ENCODE measurements at places on chromosomes 11 and 22.

GRCh38 chr11:41499429-41499828 is 40.0 kb upstream of the LRRC4C start:
- peak; percentile 39 for DNase-seq

- DNase-seq = no peak
Measured at GRCh38 chr11:75507571-75507970, 18.2 kb downstream of the GDPD5 start.

DNA sequence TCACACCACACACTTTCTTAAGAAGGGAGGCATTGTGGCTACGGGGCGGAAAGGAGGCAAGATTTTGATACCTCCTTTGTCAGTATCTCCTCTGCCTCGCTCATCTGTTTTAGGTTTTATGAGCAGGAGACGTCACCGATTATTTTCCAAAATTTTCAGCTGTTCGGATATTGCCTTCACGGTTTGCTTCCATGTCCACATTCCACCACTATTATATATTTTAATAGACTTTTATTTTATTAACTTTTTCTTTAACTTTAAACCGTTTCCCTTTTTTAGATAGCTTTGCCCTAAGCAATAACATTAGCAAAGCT is 33.7 kb upstream of the CREB3L1 start:
- no peak for DNase-seq

- peak; percentile 46 for DNase-seq
Measured at GRCh38 chr22:18101536-18101935, 9.1 kb upstream of the TUBA8 start.

GRCh38 chr22:40638261-40638660 is 1.7 kb upstream of the MRTFA start:
- DNase-seq = no peak

GRCh38 chr11:32171445-32171844 is 80.6 kb downstream of the RCN1 start:
- no peak for DNase-seq

GRCh38 chr22:48824712-48825651 is 1002.7 kb downstream of the BRD1 start:
- peak; percentile 63 for DNase-seq

DNA sequence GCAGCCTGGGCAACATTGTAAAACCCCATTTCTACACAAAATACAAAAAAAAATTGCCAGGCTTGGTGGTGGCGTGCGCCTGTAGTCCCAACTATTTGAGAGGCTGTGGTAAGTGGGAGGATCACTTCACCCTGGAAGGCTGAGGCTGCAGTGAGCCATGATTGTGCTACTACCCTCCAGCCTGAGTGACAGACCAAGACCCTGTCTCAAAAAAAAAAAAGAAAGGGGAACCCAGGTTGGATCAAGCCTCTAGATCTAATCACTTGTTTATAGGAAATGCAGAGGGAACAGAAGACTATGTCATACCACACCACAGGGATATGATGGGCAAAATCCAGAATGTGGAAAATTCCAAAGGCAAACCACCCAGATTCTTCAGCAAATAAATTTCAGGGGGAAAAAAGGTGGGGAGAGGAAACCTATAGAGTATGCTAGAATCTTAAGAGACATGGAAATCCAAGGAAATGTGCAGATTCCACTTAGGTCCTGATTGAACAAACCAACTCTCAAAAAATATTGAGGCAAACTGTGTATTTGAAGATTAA is 16.5 kb upstream of the MALAT1 start:
- no peak for DNase-seq

DNA sequence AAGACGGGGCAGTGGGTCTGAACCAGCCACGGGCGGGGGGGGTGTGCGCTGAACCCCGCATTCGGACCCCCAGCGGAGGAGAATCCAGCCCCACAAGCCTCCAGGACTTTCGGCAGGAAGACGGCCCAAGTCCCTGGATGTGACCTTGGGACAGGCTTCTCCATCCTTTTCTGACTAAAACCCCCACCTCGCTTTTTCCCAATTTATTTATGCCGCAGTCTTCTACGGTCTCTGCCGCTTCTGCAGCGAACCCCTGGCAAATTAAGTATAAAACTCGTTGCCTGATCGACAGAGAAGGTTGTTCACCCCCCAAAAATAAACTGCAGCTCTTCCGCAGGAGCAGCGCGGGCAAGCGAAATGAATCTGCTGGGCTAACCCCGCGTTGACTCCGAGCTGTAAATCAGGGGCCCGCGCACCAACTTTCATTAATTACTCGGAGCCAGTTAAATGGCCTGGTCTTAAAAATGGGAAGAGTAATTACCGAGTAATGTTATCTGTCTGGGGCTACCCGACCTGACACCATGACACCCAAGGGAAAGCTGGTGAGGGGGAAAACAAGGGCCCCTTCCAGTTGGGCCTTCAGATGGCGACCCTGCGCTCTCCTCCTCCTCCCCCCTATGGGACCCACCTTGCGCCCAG is 6.6 kb downstream of the WT1 start:
- DNase-seq = no peak

- DNase-seq = no peak
Measured at GRCh38 chr11:46120346-46121300, 631 bp downstream of the PHF21A start.

- no peak for DNase-seq
Measured at GRCh38 chr11:98155696-98156095, 865.1 kb upstream of the CNTN5 start.

- no peak for DNase-seq
Measured at GRCh38 chr11:36022882-36023281, 79.0 kb downstream of the LDLRAD3 start.

DNA sequence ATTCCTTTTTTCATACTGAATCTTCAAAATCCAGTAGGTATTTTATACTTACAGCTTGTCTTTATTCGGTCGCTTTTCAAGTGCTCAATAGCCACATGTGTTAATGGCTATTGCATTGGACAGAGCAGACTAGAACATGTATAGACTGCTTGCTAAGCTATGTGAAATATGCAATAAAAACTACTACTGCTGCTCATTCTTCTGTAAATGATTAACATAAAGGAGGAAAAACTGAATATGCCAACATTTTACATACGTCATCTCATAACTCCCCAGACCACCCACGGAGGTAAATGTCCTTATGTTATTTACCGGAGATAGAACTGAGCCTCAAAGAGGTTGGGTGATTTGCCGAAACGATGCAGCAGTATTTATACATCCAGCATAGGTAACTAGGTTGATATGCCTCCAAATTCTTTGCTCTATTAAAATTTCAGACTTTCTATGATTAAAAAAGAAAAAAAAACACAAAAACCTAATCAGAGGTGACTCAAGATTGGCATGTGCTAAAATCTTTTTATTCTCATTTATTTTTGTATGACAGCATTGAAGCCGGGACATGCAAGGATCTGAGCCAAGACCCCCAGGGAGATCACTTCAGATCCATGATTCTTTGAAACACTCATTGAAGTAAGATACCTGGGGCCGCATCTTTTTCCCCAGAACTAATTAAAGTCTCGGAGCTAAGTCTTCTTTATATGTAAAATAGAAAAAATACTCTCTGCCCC is 78.5 kb upstream of the OR5AK2 start:
- DNase-seq = no peak

DNA sequence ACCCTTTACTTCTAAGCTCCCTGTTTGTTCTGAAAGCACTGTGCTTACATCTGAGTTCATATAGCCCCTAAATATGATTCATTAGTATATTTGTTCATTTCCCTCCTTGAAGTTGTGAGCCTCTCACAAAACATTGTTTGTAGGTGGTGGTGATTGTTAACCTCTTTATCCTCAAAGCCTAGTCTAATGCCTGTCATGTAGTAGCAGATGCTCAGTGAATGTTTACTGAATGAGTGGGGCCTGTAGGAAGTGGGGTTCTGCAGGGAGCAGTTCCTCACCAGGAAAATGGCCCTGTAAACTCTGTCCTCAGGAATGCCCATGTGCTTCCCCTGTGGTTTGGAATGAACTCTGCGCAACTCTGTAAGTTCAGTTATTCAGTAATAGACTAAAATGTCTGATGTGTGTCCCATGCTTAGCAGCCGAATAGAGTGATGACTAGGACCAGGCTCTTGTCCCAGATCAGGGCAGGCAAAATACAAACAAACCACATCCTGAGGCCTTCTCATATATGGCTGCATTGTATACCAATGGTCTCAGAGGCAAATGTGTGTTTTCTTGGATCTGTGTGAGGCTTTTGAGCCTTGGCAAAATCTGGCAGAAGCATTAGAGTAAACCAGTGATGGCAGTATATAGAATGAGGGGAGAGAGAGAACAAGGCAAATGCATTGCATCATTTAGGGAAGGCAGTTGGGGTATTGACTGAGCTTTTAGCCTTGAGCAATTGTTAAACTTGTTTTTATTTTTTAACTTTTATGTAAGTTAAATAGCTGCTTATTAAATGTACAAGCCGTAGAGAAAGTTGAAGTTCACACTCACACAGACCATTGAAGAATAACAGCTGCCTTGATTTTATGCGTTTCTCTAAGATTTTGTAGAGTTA is 91.4 kb upstream of the BIRC3 start:
- DNase-seq = no peak

- DNase-seq = no peak
Measured at GRCh38 chr11:95567685-95568084, 221.9 kb downstream of the FAM76B start.

DNA sequence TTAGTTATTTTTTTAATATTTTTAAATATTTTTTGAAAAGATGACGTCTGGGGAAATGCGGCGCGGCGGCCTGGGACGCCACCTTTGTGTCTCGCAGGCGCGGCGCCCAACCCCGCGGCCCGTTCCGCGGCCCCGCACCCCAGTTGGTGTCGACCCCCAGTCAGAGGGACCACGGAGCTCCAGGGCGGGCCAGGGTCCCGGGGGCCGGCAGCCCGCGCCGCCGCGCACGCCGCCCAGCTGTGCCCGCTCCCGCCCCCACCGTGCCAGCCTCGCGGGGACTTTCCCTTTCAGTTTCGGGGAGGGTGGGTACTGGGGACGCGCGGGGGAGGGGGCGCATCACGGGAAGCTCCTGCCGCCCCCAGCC is 1.6 kb downstream of the CCND1 start:
- no peak for DNase-seq

DNA sequence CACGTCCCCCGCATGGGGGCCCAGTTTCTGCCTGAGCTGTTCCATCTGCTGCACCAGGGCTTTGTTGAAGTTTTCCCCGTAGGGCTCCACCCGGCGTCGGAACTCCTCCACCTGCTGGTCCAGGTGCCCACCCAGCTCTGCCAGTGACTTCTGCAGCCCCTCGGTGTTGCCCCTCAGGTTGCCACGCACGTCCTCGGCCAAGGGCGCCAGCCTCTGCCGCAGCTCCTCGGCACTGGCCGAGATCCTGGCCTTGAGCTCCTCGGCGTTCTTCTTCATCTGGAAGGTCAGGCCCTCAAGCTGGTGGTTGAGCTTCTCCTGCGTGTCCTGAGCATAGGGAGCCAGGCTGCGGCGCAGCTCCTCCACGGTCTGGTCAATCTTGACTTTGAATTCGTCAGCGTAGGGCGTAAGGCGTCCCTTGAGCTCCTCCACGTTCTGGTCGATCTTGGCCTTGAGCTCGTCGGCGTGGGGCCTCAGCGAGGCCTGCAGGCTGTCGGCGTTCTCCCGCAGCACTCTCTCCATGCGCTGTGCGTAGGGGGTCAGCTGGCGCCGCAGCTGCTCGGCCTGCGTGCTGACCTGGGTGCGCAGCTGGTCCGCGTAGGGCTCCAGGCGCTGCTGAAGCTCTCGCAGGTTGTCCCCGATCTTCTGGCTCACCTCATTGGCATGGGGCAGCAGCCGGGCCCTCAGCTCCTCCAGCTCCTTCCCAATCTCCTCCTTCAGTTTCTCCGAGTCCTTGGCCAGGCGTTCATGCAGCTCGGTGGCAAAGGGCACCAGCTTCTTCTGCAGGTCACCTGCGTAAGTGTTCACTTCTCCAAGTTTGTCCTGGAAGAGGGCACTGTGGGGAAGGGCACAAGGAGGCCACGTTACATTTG is 1.8 kb downstream of the APOA4 start:
- DNase-seq = no peak

DNA sequence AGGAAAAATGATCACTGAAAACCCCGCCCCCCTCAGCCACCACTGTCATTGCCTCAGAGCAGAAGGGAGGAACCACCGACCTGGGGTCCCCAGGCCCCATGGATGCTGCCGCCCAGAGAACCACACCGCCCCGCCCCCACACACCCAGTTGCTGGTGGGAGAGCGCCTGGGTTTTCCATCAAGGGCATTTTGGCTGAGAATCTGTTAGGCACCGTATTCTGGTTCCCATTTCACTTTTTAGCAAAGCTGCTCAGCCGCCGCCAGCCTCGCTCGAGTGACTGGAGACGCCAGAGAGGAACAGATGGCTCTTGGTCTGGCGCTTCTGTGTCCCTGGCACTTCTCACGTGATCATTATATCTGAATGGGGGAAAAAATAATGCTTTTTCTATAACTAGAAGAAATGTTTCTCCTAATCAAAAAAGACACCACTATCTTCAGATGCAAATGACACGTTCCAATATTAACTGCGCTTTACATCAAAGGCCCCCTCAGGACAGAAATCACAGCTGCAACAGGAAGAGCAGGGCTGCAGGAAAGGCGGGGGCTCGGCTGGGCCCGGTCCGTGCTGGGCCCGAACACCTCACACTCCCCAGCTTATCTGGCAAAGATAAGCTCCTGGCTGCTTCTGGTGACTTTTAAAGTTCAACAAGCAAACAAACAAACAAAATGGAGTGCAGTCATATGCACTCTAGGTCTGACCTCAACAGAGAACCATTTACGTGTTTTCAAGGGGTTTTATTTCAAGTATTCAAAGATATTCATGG is 149.8 kb downstream of the MPPED1 start:
- no peak for DNase-seq

DNA sequence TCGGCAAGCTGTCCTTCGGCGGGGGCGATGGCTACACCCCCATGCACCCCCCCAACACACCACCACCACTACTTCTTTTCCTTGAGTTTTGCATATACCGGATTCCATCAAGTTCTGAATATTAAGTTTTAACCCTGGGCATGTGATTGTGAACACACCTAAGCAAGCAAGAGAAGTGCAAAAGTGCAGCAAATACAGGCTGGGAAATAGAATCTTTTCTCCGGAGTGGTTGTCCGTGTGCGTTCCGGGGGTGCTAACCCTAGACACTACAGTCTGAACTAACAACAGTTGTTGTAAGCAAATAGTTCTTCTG is 574 bp downstream of the PRSS23 start:
- no peak for DNase-seq

- peak; percentile 81 for DNase-seq
Measured at GRCh38 chr11:103871923-103872551, 164.4 kb upstream of the DDI1 start.

- DNase-seq = peak; percentile 91
Measured at GRCh38 chr11:83194281-83195142, 1.0 kb downstream of the ANKRD42 start.

DNA sequence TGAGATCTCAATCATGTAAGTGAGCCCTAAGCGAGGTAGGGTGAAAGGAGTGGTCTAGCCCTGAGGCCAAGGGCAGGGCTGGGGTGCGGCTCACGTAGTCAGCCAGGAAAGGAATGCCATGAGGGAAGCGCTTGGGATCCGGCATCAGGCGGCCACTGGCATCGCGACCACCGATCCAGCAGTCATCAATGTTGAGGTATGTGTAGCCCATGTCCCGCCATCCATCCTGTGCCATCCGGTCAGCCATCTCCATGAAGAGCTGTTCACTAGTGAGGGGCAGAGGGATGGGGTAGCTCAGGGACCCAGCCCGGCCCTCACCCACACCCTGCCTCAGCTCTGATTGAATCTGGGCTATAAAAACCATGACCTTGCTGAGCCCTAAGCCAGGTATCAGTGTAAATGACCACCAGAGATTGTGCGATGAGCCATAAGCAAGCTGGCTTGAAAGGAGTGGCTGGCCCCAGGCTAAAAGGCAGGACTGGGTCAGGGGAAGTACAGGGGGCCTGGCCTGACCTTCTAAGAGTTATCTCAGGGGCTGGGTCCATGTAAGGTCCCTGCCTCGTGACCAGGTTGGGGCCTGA is 2.9 kb downstream of the NAGA start:
- no peak for DNase-seq

GRCh38 chr11:44837661-44838060 is 110.9 kb downstream of the TSPAN18 start:
- no peak for DNase-seq

- DNase-seq = no peak
Measured at GRCh38 chr11:1306186-1307162, 3.0 kb downstream of the TOLLIP start.
